ENCODE measurements at places on chromosomes 5 and 9. TPM values are rescaled to one million over a fixed set of nuclear protein-coding genes. Genes with fewer than 3 reads are reported as not detected.

OGN gene
- 1.3 TPM for total RNA-seq

PCDHA8 gene
- total RNA-seq: 0.33 TPM

TAL2 gene
- total RNA-seq: not detected

GMCL2 gene
- under 0.01 TPM for total RNA-seq

NRG2 gene
- 0.51 TPM for total RNA-seq

RASEF gene
- total RNA-seq: 1.2 TPM

TXNDC8 gene
- total RNA-seq: not detected

PCDHGB3 gene
- total RNA-seq: 5.8 TPM

FAM221B gene
- total RNA-seq: not detected

DMRT2 gene
- total RNA-seq: not detected

ARL14EPL gene
- total RNA-seq: not detected
